Stimulated activated CD8-positive, alpha-beta memory T cell treated with anti-CD3 and anti-CD28 coated beads, Interleukin-15, amount 100 ng/mL, for 48 hours (primary cell): ENCODE measurements at places on chromosomes 5 and 9.
A peak's percentile ranks its signal among the peaks of the same experiment; 100 is the strongest.

GRCh38 chr5:135466178-135467050, 14.3 kb upstream of the TIFAB start:
- peak; percentile 58 for DNase-seq

- DNase-seq = no peak
Measured at GRCh38 chr5:126615286-126615685, 14.5 kb downstream of the PHAX start.

DNA sequence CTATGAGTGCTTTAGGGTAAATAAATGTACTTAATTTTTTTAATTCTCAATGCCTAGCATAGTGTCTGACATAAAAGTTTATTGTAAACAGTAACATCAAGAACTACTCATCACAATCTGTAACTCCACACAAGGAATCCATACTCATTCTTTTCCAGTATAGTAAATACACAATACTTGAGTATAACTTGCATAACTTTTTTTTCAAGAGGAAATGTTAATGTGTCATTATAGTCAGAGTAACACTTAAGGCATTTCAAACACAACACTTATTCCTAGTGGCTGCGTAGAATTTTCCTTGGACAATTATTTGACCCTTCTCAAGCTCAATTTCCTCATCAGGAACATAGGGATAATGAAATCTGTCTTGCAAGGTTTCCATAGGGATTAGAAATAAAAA, 584.3 kb downstream of the CAAP1 start:
- no peak for DNase-seq

DNA sequence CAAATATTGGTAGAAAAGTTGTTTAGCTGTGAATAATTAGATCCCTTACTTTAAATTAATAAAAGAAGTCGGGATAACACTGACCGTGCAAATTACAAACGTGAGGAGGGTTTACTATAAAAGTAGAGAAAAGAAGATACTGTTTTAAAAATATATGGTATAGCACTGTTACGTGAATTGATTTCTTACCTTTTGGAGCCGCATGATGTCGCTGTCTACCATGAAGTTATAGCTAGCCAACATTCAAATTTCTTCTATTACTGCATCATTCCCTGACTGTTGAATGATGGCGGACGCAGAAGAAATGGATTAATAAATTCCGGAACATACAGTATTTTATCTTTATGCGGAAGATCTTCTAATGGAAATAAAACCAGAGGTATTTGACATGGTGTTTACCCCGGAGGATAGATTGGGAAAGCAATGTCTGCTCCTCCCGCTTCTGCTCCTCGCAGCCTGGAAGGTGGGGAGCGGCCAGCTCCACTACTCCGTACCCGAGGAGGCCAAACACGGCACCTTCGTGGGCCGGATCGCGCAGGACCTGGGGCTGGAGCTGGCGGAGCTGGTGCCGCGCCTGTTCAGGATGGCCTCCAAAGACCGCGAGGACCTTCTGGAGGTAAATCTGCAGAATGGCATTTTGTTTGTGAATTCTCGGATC, at the start of gene PCDHA6:
PCDHA6 (plus strand) TSS at position 257 of the 658 bp plus-strand sequence; CDS start at position 389, 132 bp downstream.
- no peak for DNase-seq

DNA sequence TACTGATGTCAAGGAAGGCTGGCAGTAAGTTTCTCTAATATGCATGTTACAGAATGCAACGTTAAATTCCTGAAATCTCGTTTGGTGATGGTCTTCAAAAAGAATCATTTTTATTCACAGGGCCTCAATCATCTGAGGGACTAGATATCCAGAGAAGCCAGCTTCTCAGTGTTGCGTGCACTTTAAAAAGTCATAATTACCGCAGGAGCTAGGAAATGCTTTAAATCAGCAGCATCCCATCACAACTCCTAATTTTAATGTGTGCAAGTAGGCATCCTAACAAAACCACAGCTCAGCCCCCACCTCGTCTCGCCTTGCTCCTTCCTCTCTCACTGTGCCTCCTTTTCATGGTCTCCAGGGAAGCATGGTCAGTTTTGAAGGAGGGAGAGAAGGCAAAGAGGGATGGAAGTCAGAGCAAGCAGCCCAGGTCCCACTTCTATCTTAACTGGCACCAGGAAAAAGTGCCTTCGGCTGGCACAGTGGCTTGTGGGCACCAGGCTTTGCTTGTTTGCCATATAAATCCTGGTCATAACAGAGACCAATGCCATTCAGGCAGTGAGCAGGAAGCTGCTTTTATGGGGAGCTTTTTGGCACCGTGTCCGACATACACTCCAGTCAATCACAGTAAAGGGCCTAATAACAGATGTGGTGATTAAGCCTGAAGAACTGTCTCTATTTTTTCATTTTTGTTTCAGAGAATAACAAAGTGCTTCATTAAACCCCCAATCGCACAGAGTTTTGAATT, 21.4 kb downstream of the MEGF10 start:
- DNase-seq = no peak

- no peak for DNase-seq
Measured at GRCh38 chr9:99353408-99353807, 131.3 kb downstream of the SEC61B start.

- no peak for DNase-seq
Measured at GRCh38 chr9:15187589-15187988, 119.4 kb downstream of the TTC39B start.

DNA sequence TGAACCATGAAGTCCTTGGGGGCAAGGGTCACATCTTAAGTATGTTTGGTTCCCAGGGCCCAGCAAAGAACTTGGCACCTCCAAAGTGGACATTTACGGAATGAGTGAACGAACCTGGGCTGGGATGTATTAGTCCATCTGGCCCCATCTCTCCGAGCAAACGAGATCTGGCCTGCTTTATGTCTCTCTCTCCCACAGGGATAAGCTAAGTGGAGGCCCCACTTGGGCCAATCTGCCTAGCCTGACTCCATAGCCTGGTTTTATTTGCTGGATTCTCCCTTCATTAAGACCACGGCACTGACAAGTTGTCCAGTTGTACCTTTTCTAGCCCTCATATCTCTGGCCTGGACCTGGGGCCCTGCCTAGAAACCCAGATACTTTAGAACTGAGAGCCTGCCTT, 2.1 kb downstream of the TTLL11 start:
- no peak for DNase-seq

DNA sequence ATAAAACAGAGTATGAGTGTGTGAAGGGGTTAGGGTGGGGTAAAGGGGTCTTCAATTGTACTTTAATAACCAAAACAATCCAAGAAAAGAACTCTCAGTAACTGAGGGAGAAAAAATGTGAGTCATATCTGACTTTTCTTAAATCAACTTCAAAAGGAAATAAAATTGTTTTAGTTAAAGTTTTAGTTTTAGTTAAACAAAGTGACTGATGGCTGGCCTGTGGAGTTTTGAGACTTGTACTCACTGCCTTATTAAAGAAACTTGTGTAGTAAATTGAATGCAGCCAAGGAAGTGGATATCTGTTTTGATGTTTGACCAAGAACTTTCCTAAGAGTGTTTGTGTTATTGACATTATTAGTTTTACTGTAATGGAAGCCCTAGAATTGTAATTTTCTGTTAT, 2032.6 kb downstream of the MAT2B start:
- DNase-seq = no peak

DNA sequence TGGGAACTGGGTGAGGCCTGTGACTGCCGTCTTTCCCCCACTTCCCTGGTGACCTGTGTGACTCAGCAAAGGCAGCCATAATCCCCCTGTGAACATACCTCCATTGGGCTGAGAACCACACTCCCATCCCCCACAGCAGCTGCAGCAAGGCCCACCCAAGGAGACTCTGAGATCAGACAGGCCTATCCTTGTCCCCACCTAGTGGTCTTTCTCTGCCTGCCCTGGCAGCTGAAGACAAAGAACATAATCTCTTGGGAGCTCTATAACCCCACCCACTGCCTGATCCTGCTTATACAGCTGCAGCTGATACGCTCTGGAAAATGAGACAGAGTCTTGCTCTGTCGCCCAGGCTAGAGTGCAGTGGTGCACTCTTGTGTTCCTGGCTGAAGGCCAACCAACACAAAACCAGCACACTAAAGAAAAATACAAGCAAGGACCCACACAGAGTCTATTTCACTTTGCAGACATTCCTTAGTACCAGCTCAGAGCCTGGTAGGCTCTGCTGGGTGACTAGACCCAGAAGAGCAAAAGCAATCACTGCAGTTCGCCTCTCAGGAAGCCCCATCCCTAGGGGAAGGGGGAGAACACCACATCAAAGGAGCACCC, 106.7 kb downstream of the MCTP1 start:
- no peak for DNase-seq

DNA sequence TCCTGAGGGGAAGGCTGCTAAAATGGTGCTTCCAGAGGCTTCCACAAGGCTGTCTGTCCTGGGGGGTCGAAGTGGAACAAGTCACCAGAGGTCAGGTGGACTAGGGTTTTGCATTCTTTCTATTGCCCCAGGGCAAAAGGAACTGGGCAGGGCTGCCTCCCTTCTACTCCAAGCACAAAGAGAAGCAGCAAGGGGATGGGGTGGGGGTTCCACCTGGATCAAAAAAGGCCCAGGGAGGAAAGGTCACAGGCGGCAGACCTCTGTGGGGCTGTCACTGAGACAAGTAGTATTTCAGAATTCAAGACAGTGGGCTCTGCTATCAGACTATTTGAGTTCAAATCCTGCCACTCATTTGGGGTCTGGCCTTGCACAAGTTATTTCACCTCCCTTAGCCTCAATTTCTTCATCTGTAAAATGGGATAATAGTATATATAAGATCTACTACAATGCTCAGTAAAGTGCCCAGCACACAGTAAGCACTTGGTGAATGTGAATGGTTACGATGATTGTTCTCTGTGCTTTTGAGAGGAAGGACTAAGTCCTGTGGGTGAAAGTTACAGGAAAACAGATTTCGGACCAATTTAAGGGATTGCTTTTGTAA, 1.9 kb upstream of the ARSI start:
- DNase-seq = no peak

GRCh38 chr9:87442451-87442850, 55.2 kb upstream of the DAPK1 start:
- DNase-seq = no peak

DNA sequence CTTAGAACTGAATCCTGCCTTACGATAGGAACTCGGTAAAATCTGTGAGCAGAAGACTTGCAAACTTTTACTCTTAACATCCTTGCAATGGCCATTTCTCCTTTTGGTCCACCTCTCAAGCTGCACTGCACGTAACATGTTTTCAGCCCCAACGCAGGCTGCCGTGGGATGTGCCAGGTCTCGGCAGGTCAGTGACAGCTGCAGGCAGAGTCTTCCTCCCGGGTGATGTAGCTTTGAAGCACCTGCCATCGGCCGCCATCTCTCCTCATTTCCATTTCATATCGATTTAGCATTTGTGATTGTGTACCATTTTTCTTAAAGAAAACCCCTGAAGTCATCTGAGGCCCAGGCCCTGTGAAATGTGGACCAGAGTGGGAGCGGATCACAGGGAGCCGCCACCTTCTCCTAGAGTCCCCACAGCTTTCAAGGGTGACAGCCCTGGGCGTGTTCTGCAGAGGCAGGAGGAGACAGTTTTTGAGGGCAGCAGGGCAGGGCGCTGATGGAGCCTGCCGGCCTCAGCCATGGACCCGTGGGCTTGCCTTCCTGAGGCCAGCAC, 25.8 kb upstream of the LPCAT1 start:
- no peak for DNase-seq

DNA sequence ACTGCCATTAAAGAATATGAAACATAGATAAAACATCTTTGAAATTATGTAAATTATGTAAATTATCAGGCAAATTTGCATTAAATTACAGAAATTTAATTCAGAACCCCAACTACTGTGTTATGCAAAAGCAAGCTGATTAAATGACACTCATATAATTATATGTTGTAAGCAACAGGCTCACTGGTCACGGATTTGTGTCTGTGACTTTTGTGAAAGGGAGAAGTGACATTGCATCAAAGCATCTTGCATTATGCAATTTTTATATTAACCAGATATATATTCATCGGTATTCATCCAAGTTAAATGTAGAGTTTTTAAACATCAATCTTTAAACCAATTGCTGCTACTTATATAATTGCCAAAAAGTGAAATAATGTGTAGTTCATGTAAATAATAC, 13.0 kb upstream of the GLIPR2 start:
- no peak for DNase-seq

DNA sequence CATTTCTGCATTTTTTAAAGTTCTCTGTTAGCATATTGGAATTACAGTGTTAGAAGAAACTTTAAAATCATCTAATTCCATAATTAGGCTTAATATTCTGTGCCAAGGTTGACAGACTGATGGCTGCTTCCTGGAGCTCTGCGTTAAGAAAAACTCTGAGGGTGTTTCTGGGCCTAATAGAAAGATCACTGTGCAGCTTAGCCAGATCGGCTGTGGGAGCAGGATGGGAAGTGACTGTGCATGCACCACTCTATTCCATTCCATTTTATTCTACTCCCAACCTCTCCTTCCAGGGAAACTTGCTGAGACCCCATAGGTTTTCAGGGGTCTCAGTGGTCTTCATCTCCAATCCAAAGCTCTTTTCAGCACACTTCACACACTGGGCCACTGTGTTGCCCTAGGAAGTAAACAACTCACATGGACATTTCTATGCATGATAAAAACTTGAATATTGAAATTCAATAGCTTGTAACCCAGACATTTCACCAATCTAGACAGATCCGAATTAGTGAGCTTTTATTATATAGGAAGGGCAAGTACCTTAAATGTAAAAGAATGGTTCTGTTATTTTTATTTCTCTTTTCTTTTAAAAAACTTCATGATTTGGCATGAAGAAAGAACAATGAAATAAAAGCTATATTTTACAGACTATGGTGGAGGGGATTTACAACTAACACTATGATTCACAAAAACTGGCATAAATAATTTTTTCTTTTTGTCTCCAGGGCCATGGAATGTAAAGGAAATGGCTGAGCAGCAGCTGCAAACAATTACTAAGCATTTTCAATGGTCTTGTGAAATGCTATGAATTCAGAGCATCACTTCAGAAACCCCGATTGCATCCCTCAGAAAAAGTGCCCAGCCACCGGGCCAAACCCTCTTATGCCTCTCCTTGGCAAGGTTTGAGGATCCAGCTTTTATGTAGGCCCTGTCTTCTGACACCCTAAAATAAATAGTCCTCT, 51.4 kb upstream of the DAB2 start:
- no peak for DNase-seq

DNA sequence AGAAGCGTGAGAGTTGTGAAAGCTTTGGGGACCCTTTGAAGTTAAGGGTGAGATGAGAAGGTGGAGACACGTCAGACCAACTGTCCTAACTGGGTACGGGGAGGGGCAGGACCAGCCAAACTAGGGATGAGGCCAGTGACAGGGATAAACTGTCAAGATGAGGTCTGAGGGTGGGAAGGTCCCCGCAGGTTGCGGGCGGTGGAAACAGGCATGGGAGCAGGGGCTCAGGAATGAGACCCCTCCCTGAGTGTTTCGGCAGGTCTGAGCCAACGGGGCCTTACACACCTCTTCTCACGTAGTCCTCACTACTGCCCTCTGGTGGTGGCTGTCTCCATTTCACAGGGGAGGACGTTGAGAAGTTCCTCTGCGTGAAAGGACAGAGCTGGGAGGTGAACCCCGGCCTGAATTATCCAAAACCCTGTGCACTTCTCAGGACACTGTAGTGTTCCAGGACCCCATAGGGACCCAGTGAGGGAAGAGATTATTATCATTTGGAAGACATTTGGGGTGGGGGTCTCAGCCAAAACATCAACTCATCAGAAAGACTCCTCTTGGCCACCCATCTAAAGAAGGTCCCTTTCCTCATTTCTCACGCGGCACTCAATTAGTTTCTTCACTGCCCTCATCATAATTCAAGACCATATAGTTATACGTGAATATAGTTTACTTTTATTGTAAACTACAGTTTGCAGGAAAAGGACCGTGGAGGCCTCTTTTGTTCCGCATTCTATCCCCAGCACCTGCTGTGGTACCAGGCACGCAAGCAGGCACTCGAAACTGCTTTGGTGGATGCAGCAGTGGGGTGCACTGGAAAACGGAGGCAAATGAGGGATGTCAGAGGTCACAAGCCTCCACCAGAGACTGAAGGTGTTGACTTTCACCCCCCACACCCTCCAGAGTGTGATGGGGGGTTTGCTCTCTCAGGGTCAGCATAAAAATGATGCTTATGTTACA, 21.7 kb upstream of the NANS start:
- peak; percentile 69 for DNase-seq
